CD8-positive, alpha-beta memory T cell (primary cell): ENCODE measurements at places on chromosomes 7 and 10. TPM values are rescaled to one million over a fixed set of nuclear protein-coding genes. Genes with fewer than 3 reads are reported as not detected.

The NRF1 gene
- polyA plus RNA-seq: 23.3 TPM

- DNase-seq: no peak
These were observed 13.7 kb upstream of the MACROH2A2 start for GRCh38 chr10:70038923-70039322.

- no peak for DNase-seq
These were observed 147.0 kb downstream of the HBP1 start for GRCh38 chr7:107315716-107316220.

The ZNF736 gene
- polyA plus RNA-seq: 1.7 TPM
